ENCODE measurements at places on chromosomes 1 and 21. TPM values are rescaled to one million over a fixed set of nuclear protein-coding genes. Genes with fewer than 3 reads are reported as not detected.

CXADR gene
- polyA plus RNA-seq: not detected

HS2ST1 gene
- 7.2 TPM for polyA plus RNA-seq

ZNF326 gene
- 10.5 TPM for polyA plus RNA-seq

TGFB2 gene
- 0.59 TPM for polyA plus RNA-seq

Measured in IgD-negative memory B cell (primary cell).